GM13977 (cell line): ENCODE measurements at places on chromosomes 7 and 10.

DNA sequence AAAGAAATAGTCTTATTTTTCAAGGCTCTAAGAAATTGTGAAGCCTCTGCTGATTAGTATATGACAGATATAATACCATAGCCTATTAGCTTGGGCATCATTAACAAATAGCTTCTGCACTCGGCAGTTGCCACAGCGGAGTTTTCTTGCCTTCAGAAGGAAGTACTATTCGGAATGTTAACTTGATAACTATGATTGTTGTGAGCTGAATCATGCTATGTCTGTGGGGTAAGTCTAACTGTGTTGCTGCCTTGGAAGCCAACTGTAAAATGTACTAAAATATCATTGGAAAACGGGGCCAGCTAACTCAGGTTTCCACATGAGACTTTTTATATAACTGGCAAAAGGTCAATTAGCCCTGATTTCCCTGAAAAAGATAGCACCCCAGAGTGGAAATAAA lies 93.2 kb downstream of the TWIST1 start:
- DNase-seq, result no peak

- no peak for DNase-seq
These were observed 3.5 kb upstream of the NAMPT start for GRCh38 chr7:106288263-106288662.

- no peak for DNase-seq
These were observed 446.4 kb upstream of the NRG3 start for GRCh38 chr10:81428456-81429134.

DNA sequence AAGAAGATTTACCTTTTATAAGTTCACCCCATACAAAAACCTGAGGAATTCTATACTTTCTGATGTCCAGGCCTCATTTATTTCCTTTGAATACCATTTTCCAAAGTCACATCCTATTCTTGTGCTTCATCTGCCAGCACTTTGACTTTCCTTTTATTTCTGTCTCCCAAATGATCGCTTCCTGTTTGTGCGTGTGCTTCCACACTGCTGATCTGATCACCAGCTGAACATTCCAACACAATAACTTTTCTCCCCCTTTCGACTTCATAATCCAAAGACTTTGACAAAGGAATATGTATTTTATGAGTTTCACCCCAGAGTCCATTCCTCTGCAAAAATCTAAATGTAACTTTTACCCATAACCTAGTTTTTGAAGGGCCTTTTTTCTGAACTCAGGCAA lies 3.1 kb downstream of the ELAPOR2 start:
- no peak for DNase-seq

GRCh38 chr7:102469972-102470825 lies 5.4 kb downstream of the LRWD1 start:
- peak; percentile 20 for DNase-seq

DNA sequence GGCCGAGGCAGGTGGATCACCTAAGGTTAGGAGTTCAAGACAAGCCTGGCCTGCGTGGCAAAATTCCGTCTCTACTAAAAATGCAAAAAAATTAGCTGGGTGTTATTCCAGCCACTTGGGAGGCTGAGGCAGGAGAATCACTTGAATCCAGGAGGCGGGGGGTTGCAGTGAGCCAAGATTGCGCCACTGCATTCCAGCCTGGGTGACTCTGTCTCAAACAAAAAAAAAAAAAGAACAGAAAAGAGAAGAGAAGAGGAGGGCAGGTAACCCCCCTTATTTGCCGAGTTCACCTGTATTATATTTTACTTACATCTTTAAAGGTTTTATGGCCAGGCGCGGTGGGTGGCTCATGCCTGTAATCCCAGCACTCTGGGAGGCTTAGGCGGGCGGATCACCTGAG lies 91.7 kb downstream of the RNF216 start:
- no peak for DNase-seq

GRCh38 chr10:1652151-1652550 lies 85.2 kb downstream of the ADARB2 start:
- no peak for DNase-seq

- no peak for DNase-seq
These were observed 30.4 kb downstream of the XPNPEP1 start for GRCh38 chr10:109892931-109893330.

DNA sequence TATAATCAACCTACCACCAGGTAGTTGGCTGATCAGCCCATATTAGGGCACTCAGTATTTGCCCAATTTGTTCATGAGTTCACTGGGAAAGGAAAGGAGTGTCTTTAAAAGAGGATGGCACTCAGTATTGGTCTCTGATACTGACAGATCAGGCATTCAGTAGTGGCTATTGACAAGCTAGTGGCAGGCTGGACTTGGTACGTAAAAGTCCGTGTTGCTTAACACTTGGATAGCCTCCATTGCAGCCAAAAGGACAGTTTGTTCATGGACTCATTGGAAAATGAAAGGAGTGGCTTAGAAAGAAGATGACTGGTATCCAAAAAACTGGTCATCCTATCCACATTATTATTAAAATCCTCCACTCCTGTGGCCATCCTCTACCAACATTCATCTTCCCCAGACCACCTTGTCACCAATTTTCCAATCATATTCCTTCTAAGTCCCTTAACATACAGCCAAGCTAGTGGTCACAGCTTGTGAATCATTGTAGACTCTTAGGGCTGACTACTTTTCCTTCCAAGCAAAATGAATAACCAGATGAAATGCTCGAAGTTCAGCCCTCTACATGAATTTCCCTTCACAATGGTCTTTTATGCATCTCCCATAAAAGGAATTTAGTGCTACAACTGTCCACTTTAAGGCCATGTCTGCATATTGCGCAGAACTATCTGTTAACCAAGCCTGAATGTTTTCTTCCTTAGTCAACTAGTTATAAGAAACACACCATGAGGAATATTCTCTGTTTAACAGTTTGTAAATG lies 78.6 kb upstream of the MAGI2 start:
- DNase-seq, result no peak

- no peak for DNase-seq
These were observed 70.2 kb downstream of the SLC39A12 start for GRCh38 chr10:18021725-18022480.

DNA sequence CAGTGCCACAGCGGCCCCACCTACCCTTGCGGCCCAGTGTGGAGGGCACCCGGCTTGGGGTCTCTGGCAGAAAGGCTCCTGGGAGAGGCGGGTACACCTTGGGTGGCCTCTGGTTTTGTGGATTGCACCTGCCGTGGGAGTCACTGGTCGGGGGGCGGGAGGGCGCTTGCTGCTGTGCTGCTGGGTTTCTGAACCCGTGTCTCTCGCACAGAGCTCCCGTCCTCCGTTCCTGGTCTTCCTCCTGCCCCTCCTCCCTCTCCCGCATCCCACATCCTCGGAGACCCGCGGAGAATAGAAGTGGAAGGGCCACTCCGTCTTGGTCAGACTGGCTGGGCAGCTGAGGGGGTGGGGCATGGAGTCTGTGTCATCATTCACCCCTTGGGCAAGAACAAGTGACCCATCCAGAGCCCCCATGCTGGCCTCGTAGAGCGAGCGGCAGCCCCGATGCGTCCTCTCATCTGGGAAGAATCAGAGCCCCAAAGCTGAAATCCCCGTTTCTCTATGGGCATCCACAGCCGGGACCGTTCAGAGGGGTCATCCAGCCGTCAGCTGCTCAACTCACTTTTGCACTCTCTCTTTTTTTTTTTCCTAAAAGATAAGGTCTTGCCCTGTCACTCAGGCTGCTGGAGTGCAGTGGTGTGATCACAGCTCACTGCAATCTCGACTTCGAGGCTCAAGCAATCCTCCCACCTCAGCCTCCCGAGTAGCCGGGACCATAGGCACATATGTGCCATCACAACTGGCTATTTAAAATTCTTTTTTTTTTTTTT lies 4.0 kb downstream of the MAFK start:
- DNase-seq, result no peak

- DNase-seq, result peak; percentile 43
These were observed 33.8 kb downstream of the MAP3K8 start for GRCh38 chr10:30467651-30468338.

GRCh38 chr10:122476333-122476695 lies 15.0 kb downstream of the HTRA1 start:
- no peak for DNase-seq

- DNase-seq, result no peak
These were observed 27.3 kb downstream of the FAM20C start for GRCh38 chr7:219581-220150.

DNA sequence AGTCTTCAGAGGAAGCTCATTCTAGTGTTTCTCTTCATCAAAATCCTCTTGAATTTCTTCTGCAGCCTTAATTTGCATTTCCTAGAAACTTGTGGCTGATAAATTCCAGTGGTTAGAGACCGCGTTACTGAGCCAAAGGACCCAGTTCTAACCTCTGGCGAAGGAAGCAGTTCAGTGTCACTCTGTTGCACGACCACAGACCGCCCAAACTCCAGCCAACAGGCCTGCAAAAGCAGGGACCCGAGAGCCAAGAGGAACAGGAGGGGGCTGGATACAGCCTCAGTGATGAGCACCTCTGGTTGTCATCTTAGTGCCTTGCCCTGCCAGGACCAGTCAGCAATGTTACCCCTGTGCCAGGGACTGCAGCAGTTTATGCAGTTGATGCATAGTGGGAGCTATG lies 70.0 kb downstream of the AFAP1L2 start:
- no peak for DNase-seq

- DNase-seq, result no peak
These were observed 147.2 kb downstream of the DNAJB6 start for GRCh38 chr7:157483971-157484410.

GRCh38 chr10:77715088-77715487 lies 77.5 kb upstream of the KCNMA1 start:
- DNase-seq, result peak; percentile 29

- DNase-seq, result no peak
These were observed 62.6 kb upstream of the SEMA3C start for GRCh38 chr7:80981405-80981804.

GRCh38 chr10:15678851-15679250 lies 40.9 kb downstream of the ITGA8 start:
- no peak for DNase-seq

DNA sequence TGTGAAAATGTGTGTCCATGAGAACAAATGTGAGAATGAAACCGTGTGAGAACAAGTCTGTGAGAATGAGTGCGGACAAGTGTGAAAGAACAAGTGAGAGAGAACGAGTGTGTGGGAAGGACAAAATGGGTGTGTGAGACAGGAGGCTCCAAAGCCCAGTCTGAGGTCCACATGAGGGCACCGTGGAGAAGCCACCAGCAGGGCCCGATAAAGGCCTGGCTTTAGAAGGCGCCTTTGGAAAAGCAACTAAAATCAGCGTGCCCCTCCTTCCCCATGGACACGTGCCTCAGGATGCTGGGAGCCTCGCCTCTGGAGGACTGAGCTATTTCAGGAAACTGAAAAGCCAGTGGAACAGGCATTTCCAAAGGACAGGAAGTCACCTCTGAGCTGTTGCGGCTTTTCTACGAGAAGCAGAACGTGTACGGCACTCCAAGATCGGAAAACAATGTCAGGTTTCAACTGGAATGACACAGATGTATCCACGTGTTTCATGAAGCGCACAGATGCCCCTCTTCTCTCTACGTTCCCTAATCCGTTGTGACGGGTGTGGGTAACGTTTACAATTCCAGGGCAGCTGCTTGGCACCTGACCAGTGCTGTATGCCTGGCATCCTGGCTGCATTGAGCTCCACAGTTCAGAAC lies 46.4 kb downstream of the ESYT2 start:
- no peak for DNase-seq

GRCh38 chr7:151518105-151518946 lies 1.4 kb downstream of the RHEB start:
- DNase-seq, result peak; percentile 46

DNA sequence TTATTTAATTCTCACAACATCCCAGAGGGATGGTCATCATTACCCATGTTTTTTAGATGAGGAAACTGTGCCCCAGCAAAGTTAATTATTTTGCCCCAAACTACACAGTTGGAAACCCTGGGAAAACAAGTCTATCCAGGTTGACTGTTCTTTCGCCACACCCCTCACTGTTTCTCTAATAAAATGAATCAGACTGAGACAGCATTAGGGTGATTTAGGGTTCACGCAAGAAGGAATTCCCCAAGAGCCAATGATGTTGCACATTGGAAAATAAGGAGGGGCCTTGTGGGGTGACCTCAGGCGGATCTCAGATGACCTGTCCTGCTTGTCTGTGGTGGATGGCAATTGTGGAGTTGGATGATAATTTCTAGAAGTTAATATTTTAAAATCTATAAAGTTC lies 135.7 kb upstream of the TBX20 start:
- DNase-seq, result no peak

DNA sequence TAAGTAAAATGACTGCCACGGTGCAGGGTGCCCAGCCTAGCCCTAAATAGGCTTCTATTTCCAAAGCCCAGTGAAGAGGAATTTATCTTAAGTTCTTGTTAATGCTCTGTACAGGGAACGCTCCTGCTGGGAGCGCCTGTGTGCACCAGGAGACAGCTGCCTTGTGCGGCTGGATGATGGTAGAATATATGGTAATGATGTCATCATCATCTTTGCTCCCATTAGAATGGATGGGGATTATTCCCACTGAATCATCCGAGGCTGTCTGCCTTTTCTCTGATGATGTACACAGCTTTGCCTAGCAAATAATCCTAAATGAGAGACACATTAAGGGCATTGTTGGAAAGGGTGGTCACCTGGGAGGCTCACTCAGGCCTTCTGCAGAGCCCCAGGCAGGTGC lies 928.1 kb downstream of the CCSER2 start:
- no peak for DNase-seq

GRCh38 chr10:95480102-95480900 lies 80.9 kb downstream of the SORBS1 start:
- DNase-seq, result no peak

- no peak for DNase-seq
These were observed 570.4 kb downstream of the TCERG1L start for GRCh38 chr10:130740915-130741750.

DNA sequence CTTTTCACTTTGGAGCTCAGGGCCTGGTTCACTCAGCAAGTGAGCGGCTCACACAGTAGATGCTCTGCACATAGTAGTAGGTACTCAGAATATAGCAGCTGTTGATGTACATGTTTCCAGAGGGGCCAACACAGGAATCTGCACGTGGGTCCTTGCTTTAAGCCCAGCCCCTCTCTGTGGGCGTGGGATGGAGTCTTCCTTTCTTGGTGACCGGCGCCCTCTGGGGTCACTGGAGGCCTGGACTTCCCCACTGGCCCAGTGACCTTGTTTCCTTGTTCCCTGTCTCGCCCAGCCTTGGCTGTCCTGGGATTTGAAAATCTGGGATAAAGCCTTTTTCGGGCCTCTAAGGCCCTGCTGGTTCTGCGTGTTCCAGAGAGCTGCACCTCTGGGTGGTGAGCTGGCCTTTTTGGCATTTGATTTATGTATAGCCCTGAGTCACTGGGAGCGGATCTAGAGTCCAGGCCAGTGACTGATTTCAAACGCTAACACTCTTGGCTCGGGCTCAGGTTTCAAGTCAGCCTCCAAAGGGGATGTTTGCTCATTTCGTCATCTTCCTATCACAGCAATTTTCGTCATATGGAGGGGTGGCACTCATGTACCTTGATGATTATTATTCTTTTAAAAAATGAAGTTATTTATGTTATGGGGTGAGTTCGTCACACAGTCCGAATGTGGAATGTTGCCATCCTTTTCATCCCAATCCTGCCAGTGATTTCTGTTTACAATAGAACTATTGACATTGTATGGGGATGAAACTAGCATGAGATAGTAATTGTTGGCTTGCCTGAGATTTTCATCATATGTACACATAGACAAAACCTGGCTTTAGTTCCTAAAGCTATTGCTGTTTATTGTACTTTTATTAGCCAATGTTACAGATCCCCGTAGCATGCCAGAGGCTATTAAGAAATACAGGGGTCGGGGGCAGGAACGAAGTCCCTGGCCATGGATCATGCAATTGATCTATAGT lies 65.5 kb downstream of the CUX1 start:
- no peak for DNase-seq
